ENCODE measurements at places on chromosomes 3 and 15.

DNA sequence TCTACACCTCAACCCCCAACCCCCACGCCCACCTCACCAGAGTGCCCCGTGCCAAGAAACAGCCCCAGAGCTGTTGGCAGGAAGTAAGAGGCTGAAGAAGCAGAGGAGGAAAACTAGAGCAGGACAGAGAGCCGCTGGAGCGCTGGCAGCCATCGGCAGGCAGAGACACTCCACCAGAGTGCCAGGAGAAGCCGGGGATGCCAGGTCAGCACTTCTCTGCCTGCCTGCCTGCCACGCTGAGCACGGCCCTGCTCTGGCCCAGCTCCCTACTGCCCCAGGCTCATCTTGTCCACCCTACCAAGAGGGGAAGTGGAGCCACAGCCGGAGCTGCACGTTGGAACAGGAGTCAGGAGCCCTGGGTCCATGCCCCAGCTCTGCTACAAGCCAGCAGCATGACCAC lies 29.7 kb downstream of the CACNA2D2 start:
- DNase-seq, result no peak

- DNase-seq, result no peak
Observed at GRCh38 chr3:134211797-134212196, 38.9 kb downstream of the RYK start.

DNA sequence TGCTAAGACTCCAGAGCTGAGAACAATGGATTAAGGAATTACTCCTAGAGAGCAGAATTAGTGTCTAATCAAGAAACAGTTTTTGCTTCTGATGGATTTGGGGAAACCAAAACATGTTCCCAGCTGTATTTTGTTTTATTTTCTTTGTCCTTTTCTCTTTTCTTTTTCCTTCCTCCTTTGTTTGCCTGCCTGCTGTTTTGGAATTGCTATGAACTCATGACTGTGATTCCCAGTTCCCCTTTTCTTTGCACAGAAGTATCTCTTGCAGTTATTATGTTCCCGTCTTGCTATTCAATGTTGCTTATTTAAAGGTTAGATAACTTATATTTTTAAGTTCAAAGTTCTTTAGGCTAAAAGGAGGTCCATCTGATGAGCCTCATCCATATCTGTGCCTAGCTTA lies 77.0 kb upstream of the GBE1 start:
- no peak for DNase-seq

DNA sequence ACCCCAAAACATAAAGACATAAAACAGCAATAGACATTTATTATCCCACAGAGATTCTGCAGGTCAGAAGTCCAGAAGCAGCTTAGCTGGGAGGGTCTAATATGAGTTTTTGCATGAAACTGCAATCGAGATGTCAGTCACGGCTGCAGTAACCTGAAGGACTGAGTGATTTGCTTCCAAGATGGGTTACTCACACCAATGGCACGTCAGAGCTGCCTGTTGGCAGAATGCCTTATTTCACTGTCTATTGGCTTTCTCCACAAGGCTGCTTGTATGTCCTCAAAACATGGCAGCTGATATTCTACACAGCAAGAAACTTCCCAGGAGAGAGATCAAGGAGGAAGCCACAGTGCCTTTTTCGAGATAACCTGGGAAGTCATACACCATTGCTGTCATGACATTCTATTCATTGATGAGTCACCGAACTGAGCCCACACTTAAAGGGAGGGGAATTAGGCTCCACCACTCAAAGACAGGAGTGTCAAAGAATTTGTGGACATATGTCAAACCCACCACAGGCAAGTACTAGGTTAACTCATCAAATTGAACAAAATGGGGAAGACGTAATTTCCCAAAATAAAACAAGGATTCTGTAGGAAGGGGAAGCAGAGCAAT lies 122.2 kb downstream of the SYNPR start:
- no peak for DNase-seq

DNA sequence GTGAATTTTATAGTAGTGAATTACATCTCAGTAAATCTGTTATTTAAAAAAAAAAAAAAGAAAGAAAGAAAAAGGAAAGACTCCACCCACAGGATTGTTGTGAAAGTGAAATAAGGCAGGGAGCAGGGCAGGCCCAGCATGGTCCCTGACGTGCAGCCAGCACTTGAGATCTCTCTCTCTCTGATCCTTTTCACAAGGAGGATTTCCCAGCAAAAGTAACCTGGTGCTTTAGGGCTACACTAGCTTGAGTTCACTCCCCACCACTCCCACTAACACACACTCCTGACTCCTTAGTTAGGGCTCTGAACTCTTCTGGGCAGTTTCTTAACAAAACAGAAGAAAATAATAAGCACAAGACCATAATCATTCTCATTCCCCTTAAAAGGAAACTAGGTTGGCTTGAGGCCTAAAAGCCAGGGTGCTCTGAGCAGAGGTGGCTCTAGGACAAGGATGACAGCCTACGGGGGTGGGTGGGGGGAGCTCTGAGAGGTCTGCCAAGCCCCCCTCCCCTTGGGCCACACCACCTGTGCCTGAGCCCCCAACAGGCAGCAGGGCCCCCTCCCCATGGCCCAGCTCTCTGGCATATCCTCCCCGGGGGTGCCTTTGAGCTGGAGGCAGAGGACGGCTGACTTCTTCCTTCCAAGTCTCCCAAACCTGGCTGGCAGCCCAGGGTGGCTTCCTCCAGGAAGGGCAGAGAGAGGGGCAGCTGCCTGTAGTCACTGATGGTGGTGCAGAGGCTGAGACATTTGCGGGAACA lies 856 bp downstream of the TMEM40 start:
- no peak for DNase-seq

DNA sequence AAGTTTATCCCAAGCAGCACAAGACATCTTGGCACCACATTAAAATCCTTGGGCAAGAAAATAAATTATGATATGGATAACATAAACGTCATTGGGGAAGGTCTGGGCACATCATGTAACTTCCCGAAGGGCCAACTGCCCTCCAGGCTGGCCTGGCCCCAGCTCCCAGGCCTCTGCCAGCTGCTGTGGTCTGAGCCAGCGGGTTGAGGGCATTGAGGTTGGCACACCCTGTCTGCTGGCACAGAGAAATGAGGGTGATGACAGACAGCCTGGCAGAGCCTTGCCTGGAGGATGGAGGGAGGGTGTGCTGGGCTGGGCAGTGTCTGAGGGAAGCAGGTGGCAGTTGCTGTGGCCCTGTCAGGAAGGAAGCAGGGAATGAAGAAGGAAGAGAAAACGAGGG lies 3.3 kb upstream of the RBSN start:
- no peak for DNase-seq

GRCh38 chr3:78035131-78035641 lies 995.3 kb downstream of the ROBO2 start:
- no peak for DNase-seq

- DNase-seq, result no peak
Observed at GRCh38 chr3:169634618-169635236, 28.8 kb downstream of the MECOM start.

- DNase-seq, result no peak
Observed at GRCh38 chr3:140628606-140629005, 49.3 kb upstream of the TRIM42 start.

GRCh38 chr3:72376956-72377710 lies 471.1 kb downstream of the SHQ1 start:
- no peak for DNase-seq

- no peak for DNase-seq
Observed at GRCh38 chr3:136621628-136622027, 130.6 kb downstream of the STAG1 start.

DNA sequence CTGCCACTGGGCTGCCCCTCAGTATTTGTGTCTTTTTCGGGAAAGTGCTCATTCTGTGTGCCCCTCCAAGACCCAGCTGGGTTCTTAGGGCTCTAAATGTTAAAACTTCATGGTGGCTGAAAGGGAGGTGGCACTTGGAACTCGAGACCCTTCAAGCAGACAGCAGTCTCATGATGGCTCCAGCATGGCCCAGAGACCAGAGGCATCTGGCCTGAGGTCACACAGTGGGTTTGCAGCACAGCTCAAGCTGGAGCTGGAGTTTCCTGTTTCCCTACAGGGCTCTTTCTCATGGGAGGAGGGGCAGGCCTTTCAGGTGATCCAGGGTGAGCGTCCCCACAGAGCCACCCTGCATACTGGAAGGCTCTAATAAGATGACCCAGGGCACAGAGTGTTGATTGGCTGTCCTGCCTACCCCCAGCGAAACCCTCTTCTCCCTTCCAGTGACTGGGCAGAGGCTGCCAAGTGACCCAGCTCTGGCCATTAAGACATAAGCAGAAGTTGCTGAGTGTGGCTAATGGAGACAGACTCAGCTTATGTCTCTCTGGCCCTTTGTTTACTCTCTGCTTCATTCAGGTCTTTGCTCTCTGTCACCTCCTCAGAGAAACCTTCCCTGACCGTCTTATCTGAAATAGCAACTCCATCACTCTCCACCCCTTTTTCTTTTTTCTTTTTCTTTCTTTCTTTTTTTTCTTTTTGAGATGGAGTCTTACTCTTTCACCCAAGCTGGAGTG lies 166.6 kb upstream of the SMAD3 start:
- DNase-seq, result no peak

GRCh38 chr15:71448688-71449114 lies 333.4 kb downstream of the THSD4 start:
- no peak for DNase-seq

DNA sequence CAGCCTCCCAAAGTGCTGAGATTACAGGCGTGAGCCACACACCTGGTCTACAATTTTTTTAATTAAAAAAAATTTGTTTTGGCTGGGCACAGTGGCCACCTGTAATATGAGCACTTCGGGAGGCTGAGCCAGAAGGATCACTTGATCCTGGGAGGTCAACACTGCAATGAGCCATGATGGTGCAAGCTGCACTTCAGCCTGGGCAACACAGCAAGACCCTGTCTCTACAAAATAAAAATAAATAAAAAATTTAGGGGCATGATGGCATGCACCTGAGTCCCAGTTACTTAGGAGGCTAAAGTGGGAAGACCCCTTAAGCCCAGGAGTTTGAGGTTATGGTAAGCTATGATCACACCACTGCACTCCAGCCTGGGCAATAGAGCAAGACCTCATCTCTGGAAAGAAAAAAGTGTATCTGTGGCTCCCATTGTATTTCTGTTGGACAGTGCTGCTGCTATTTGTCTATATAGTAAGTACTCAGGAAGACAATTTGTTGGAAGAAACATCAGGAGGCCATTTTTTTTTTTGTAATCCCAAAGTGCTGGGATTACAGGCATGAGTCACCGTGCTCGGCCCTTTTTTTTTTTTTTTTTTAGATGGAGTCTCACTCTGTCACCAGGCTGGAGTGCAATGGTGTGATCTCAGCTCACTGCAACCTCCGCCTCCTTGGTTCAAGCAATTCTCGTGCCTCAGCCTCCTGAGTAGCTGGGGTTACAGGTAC lies 27.5 kb upstream of the SH3BP5 start:
- DNase-seq, result no peak

- DNase-seq, result no peak
Observed at GRCh38 chr15:67918205-67918861, 78.5 kb upstream of the RNU6-1 start.

- no peak for DNase-seq
Observed at GRCh38 chr3:152266221-152266995, 2.3 kb upstream of the MBNL1 start.

DNA sequence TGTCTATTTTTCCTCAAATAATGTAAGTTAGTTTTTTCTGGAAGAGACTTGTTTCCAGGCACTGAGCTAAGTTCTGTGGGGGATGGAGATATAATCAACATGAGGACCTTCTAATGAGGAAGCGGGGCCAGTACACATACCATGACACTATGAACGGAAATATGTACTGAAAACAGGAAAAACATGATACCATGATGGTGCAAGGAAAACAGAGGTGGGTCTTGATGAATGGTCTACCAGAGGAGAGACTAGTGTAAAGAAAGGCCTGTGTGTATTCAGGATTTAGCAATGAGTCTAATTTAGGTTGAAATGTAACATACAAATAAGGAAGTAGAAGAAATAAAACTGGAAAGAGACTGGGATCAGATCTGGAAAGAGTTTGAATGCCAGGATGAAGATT lies 38.9 kb upstream of the TPRG1 start:
- no peak for DNase-seq

DNA sequence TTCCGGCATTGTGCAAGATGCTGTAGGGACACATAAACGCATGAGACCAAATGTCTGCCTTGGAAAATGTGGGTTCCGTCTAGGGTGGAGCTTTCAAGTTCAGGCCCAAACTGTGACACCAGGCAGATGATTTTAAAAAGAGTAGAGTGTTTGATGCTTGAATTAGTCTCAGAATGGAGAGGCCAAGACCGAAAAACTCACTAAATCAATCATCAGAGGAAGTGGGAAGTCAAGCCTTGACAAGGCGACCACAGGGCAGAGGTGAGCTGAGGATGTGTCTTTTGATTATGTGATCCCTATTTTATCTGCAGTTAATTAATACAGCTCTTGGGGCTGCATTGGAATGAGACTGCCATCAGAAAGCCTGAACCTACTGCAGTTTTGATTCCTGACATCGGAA lies 275.4 kb downstream of the ABHD5 start:
- DNase-seq, result no peak

- no peak for DNase-seq
Observed at GRCh38 chr3:62246985-62247384, 126.4 kb downstream of the FEZF2 start.

DNA sequence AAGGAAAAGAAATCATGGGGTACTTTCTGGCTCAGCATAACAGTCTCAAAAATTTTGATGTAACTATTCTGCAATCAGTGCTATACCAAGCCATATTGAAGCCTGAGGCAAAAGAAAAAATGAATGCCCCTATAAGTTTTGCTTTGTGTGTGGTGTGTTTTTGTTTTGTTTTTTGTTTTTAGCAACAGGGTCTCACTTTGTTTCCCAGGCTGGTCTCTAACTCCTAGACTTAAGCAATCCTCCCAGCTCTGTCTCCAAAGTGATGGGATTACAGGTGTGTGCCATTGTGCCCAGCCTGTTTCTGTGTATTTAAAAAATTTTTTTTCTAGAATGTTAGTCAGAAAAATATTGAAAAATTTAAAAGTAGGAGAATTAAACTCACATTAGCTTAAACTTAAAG lies 93.2 kb downstream of the ZNF280D start:
- DNase-seq, result no peak

DNA sequence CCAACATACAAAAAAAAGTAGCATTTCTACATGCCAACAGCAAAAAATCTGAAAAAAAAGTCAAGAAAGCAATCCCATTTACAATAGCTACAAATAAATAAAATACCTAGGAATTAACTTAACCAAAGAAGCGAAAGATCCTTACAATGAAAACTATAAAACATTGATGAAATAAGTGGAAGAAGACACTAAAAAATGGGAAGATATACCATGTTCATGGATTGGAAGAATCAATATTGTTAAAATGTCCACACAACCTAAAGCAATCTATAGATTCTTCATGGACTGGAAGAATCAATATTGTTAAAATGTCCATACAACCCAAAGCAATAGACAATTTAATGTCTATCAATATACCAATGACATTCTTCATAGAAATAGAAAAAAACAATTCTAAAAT lies 21.0 kb downstream of the PEAK1 start:
- DNase-seq, result no peak

- DNase-seq, result no peak
Observed at GRCh38 chr3:196634829-196635228, 4.7 kb upstream of the NRROS start.

GRCh38 chr3:95215437-95215957 lies 1152.6 kb downstream of the NSUN3 start:
- DNase-seq, result no peak
